ENCODE measurements at places on chromosomes 4 and X.

DNA sequence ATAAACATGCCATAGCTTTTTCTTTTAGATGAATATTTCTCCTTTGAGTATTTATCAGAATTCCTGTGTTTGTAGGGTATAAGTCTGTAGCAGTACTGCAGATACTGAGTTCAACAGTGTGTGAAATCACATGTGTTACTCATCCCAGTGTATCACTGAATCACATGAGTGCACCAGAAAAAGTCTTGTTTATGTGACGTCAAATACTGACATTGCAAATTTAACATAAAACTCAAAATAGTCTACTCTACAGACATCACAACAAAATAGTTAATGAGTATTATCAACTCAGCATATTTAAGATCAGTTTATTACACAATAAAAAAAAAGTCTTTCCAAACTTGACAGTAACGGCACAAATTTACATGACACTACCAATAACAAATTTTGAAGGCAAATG, 221.3 kb downstream of the DCTD start:
- no peak for DNase-seq

- no peak for DNase-seq
These were observed 87.7 kb downstream of the FBXW7 start for GRCh38 chr4:152448038-152448707.

DNA sequence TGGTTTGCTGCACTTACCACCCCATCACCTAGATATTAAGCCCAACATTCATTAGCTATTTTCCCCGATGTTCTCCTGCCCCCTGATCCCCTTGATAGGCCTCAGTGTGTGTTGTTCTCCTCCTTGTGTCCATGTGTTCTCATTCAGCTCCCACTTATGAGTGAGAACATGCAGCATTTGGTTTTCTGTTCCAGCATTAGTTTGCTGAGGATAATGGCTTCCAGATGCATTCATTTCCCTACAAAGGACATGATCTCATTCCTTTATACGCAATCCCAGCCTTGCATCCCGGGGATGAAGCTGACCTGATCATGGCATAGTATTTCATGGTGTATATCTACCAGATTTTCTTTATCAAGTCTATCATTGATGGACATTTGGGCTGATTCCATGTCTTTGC, 99.0 kb upstream of the DCAF12L2 start:
- DNase-seq, result no peak

DNA sequence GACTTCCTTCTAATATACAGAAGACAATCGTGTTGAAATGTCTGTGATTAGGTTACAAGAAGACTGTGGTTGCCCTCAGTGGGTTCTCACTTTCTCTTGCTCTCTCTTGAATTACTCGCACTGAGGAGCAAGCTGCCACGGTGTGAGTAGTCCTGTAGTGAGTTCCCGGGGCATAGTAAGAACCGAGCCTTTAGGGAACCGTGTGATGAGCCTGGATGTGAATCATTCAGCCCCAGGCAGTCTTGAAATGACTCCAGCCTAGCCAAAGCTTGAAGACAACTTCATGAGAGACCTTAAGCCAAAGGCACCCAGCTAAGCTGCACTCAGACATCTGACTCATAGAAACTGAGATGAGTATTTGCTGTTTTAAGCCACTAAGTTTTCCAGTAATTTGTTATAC, 292.7 kb downstream of the SPOCK3 start:
- no peak for DNase-seq

DNA sequence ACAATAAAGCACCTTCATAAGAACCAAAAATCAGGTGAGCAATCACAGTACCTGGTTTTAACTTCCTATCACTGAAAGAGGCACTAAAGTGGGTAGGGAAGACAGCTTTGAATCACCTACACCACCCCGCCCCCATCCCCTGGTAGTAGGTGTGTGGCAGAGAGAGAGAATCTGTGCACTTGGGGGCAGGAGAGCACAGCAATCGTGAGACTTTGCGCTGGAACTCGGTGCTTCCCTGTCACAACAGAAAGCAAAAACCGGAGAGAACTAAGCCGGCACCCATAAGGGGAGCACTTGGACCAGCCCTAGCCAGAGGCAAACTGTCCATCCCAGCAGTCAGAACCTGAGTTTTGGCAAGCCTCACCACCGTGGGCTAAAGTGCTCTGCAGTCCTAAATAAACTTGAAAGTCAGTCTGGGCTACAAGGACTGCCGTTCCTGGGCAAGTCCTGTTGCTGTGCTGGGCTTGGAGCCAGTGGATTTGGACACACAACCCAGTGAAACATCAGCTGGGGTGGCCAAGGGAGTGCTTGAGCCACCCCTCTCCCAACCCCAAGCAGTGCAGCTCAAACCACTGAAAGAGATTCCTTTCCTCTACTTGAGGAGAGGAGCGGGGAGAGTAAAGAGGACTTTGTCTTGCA, 32.1 kb downstream of the NDUFB11 start:
- no peak for DNase-seq

GRCh38 chr4:152101556-152102435, 341.0 kb upstream of the GATB start:
- no peak for DNase-seq

DNA sequence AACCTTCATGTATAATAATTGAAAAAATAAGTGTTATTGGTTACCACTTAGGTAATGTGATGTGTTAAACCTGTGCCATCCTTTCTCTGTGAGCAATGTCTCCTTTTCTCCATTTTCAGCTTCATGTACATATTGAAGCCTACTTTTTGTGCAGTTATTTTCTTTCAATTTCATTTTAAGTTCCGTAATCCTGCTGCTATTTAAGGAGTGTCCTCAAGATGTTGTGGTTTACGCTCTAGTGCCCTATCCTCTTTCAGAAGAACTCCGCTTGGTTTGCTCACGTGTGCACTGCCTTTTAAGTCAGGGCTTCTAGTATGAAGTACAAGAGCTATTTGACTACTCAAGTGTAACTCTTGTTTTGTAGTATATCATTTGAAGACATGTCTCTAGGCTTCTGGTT, 2253.2 kb upstream of the TENM3 start:
- DNase-seq, result no peak

DNA sequence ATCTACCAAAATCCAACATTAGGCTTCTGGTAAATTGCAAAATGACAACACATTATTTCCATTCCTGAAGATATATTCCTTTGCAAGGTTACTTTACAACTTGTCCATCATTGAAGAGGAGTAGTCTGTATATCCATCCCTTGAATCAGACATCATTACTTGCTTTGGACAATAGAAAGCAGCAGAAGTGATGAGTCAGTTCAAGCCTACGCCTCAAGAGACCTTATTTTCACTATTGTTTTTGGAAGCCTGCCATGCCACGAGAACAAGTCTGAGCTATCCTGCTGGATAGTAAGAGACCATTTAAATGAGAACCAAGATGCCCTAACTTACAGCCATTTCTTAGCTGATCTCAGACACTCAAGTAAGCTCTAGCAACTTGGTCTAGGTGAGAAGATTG, 246.0 kb upstream of the HHIP start:
- DNase-seq, result no peak

- no peak for DNase-seq
These were observed 114.3 kb upstream of the CPEB2 start for GRCh38 chr4:14887842-14888433.

- no peak for DNase-seq
These were observed 58.2 kb downstream of the ZNF827 start for GRCh38 chr4:145880355-145880960.

DNA sequence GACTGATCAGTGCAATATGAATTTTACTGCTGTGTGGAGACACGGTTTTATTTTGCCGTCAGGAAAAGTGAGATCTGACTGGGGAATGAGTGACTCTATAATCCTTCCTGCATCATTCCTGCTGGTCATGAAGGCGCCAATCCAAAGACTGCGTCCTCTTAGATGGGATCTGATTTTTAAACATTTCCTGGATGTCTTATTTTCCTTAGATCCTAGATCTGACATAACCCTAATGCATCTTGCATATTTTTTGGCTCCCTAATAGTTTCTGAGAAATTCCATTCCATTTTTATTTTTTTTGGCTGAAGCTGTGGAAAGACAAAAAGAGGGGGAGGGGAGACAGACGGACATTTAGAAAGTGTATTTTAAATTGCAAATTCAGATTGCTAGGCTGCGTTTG, 454.9 kb upstream of the FAT1 start:
- DNase-seq, result no peak

- DNase-seq, result no peak
These were observed 150.4 kb upstream of the ARX start for GRCh38 chrX:25166145-25166544.

- DNase-seq, result peak; percentile 26
These were observed 17.0 kb upstream of the AP1AR start for GRCh38 chr4:112214390-112215264.

DNA sequence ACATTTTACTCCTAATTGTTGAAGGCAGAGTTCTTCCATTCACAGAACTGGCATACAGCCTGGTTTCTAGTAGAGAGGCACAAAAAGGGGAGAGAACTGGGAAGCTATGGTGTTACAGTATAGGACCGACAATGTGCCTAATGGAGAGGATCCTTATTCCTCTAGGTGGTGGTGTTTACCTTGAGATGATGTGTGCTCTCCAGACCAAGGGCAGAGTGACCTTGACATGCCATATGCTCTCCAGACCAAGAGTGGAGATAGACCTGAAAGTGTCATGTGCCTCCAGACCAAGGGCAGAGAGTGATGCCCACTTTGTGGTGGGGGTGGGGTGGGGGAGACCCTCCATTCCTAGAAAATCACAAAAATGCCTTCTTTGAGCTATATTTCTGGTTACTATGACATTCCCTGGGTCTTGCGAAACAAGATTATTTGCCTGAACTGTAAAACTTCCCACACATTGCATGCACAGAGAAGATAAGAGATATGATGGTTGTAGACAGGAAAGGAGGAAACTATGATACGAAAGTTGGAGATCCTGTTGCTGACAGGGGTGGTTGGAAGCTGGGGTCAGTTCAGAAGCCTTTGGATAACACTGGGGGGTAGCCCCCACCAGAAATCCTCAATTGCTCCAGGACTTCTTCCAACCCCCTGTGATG, 119.7 kb downstream of the TEX13C start:
- DNase-seq, result no peak

DNA sequence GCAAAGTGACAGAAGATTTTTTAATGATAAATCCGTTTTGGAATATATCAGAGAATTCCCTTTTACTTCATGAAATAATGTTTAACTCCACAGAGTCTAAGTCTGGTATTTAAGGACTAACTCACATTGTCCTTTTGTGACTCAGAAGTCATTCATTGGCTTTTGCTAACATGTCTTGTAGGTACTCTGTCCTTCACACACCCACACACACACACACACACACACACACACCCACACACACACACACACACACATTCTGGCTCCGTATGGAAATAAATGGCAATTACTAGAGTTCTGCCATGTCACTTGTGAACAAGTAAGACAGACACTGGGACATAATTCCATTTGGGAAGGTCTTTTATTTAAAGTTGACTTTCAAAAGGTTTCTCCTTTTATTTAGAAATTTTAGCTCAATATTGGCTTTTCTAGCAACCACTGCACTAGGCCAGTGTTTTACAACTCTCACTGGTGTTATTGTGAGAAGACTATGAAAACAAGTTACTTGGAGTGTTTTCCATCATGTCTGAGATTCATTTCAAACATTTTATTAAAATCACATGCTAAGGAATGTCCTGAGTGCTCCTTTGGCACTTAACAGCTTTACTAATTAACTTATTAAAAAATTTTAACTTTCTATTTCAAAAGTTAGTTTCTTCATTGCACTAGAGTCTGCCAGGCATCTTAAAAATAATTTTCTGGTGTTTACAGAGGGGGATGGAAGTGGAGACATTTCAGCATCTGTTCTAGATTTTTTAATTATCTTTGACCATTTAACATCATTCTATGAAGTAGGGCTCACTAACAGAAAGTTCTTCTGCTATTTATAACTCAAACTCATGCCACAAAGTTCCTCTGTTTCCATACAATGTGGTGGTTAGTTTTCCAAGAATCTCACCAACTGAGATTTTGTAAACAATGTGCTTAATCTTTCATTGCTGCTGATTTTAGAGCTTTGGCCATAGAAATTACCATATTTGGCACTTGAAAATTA, 240.3 kb upstream of the GPC4 start:
- DNase-seq, result no peak

DNA sequence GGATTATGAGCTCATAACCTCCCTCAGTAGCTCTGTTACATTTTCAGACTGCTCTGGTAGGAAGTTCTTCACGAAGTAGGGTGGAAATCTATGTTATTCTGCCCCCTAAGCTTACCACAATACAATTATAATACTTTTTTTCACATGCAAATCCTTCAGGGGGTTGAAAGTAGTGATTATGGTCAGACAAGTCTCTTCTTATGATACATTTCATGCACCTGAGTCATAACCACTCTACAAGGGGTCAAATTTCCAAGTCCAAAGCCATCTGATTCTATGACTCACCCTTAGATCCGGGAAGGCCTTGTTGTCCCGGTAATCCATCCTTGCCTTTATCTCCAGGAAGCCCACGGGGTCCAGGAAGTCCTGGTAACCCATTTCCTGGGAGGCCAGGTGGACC, 95.2 kb downstream of the ATG4A start:
- no peak for DNase-seq

DNA sequence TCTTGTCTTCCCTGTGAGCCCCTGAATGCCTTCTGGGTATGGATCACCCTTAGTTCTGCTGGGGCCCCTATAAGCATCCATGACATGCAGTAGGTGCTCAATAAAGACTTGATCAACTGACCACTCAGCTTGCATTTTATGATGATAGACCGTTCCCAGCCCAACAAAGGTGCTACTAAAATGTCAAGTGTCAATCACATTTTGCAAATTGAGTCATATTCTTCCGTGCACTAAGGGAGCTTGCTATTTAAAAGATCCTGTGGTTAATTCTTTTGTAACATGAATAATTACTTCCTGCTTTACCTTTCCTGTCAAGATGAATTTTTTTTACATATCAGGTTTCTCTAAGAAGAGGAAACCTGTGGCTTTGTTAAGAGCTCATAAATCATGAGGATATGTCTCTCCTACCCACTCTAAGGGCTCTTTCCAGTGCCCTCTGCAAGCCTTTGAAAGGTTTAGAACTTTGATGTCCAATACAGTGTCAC, 47.6 kb downstream of the SH3KBP1 start:
- no peak for DNase-seq

GRCh38 chrX:46381630-46382029, 163.6 kb downstream of the ZNF674 start:
- no peak for DNase-seq

DNA sequence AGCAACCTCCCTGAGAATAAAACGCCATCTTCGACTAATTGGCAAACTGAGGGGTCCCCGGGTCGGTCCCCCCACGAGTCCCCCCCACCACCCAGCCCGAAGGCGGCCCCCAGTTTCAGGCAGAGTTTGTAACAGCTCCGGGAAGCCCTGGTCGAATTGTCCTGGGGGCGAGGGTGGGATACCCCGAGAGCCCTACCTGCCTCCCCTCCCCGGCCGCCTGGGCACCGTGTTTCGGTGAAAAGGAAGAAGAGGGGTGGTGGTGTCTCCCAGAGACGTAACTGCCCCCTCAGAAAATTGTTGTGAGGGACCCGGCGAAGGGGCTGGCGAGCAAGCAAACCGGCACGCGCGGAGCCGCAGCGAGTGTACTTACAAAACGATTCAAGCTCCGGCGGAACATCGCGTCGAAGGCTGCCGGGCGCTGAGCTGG, 1.2 kb downstream of the ATP11C start:
- no peak for DNase-seq

GRCh38 chr4:106996490-106996889, 39.6 kb downstream of the DKK2 start:
- DNase-seq, result no peak

Data from cerebellum (tissue), 4 donors.